NCI-H446 (cell line): ENCODE measurements at places on chromosomes 7 and 10.

DNA sequence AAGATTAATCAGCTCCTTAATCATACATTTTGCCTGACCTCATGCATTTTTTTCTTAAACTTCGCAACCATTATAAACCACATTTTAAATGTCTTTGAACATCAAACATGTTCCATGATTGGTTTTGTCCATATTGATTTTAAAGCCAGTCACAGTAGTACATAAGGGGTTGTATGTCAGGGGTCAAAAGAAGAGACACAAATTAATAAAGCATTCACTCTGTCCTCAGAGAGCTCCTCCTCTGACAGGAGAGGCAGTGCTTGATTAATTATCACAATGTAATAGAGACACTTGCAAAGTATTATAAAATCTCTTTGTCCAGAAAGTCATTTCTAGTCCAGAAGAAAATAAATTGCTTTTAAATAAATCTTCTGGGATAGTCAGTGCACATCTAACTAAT lies 195.5 kb downstream of the MAGI2 start:
- DNase-seq: no peak

DNA sequence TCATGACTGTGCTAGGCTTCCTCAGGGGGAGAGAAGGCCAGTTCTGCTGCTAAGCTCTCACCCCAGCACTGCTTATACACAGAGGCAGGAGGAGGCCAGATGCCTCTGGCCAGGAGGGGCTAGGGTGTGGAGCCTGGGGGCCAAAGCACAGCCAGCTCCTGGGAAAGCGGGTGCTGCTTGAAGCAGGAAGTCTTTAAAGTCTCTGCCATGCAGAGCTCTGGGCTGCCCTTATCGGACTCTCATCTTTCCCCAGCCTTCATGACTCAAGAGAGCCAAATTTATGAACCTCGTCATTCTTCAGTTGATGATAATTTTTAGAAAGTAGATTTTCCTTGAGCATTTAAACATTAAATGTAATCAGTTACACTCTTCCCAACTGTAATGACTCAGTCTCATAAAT lies 11.2 kb upstream of the TSPAN14 start:
- DNase-seq: no peak

- no peak for DNase-seq
Measured at GRCh38 chr7:78311181-78311580, 512.6 kb downstream of the PHTF2 start.

DNA sequence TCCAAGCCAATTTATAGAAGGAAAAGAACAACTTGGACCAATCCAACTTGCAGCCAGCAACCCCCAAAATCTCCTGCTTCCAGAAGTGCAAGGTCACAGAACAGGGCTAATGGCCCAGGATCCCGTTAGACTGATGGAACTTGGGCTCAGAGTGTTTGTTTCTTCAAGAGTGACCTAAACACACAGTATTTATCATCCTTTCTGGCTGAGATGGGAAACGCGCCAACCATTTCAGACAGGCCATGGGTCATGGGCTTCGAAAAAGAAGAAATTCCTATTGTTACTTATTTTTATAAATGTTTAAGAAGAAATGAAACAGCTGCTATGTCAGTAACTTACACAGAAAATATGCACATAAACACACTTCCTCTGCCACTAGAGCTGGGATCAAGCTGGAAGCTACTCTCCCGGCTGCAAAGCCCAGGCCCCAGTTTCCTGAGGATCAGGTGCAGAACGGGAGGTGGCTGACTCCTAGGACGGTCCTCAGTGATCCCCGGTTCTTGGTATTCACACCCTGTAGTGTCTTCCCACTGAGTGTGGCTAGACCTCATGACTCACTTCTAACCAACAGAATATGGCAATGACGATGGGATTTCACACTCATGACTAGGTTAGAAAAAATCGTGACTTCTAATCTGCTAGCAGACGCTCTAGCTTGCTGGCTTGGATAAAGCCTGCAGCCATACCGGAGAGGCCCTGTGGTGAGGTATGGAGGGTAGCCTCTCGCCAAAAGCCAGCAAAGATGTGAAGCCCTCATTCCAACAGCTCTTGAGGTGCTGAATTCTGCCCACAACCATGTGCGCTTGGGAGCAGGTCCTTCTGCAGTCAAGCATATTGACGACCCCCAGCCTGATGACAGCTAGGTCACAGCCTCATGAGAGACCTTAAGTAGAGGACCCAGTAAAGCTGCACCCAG lies 60.2 kb downstream of the CHST15 start:
- DNase-seq: no peak

- peak; percentile 27 for DNase-seq
Measured at GRCh38 chr7:67019562-67020390, 23.1 kb downstream of the TYW1 start.

DNA sequence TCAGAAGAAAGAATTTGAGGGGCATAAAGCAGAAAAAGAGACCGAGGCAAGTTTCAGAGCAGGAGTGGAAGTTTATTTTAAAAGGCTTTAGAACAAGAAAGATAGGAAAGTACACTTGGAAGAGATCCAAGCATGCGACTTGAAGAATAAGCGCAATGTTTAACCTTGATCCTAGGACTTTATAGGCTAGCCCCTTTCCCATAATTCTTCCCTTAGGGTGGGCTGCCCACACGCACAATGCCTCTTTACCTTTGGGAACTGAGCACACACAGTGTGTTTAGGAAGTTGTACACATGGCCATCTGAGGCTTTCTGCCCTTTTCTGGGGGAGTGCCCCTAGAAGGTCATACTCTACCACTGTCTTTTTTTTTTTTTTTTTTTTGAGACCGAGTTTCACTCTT lies 11.2 kb upstream of the GSTO1 start:
- DNase-seq: no peak

- no peak for DNase-seq
Measured at GRCh38 chr7:135159359-135160085, 11.0 kb downstream of the CYREN start.

DNA sequence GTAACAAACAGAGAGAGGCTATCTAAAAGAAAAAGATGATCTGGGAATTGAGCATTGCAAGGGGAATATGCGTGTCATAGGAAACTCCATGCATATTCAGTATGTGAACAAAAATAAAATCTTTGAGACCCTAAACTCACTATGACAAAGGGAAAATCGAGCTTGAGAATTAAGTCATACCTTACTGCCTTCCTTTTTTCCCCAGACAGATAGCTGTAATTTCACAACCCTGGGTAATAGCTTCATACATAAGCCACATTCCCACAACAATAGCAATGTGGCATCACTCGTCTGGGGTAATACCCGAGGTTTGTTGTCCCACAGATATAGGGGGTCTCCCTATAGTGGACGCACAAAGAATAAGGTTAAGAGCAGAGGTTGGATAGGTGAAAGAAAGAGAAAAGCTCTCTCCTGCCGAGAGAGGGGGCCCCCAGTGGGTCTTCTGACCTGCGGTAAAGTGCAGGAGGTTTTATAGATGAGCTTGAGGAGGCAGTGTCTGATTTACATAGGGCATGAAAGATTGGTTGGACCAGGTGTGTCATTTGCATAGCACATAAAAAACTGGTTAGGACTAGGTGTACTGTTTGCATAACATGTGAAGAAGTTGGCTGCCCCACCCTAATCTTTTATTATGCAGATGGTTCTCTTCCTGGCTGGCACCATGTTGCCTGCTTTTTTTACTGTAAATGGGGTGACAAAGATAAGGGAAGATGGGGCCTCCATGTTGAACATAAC lies 11.6 kb downstream of the CYP3A43 start:
- no peak for DNase-seq

DNA sequence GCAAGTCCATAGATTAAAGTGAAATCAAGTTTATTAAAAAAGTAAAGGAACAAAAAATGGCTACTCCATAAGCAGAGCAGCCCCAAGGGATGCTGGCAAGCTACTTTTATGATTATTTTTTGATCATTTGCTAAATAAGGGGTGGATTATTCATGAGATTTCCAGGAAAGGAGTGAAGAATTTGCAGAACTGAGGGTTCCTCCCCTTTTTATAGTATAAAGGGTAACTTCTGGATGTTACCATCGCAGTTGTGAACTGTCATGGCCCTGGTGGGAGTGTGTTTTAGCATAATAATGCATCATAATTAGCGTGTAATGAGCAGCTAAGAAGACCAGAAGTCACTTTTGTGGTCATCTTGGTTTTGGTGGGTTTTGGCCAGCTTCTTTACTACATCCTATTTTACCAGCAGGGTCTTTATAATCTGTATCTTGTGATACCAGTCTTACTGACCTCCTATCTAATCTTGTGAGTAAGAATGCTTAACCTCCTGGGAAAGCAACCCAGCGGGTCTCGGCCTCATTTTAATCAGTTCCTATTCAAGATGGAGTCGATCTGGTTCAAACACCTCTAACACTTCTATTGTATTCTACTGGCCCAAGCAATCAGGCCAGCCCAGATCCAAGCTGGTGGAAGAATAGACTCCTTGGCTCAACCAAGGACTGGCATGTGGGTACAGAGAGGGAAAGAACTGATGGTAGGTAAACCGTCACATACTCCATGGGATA lies 87.9 kb upstream of the NPSR1 start:
- DNase-seq: no peak

DNA sequence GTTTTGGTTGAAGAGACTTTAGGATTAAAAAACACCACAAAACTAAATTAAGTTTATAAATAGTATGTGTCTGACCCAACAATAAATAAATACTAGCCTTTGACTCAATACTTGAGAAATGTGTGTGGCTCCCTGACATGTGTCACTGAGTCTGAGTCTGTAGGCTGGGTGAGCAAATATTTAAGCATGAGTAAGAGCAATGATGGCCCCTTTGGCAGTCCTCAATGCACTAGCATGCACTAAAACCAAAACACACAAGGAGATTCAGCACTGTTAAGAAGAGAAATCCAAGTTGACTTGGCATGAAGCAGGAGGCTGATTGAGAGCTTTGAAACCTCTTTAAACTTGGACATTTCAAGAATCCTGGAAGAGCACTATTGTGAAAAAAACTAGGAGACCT lies 37.1 kb downstream of the CCDC71L start:
- no peak for DNase-seq

- peak; percentile 0 for DNase-seq
Measured at GRCh38 chr10:54133203-54133602, 667.8 kb downstream of the PCDH15 start.

DNA sequence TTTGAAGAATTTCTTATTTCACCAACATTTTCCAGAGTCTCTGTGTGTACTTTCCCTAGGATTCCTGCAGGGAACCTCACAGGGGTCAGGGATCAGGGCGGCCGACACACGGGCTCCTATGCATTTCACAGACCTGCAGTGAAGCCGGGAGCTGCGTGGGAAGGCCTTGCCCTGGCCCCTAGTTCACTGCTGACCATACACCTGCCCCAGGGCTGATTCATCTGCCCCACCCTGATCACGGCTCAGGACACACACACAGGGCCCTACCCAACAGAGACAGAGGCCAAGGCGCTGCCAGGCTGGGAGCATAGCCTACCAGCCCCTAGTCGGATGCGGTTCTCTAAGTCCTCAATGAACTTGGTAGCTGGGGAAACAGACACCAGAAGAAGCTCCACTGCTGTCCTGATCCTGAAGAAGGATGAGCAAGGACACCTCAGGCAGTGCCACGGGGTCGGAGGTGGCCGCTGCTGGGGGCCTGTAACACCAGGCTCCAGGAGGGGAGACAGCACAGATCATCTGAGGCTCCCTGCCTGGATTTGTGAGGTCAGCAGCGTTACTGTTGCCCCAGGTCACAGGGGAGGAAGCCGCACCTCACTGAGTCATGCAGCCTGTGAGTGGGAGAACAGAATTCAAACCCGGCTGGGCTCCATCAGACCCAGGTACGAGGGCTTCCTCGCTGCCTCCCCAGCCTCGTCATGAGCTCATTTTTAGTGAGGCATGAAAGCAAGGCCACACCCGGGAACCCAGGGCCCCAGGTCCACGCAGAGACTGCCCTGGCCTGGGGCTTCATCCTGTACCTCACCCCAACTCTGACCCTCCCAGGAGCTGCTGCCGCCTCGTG lies 278.8 kb upstream of the PPP2R2D start:
- DNase-seq: no peak

DNA sequence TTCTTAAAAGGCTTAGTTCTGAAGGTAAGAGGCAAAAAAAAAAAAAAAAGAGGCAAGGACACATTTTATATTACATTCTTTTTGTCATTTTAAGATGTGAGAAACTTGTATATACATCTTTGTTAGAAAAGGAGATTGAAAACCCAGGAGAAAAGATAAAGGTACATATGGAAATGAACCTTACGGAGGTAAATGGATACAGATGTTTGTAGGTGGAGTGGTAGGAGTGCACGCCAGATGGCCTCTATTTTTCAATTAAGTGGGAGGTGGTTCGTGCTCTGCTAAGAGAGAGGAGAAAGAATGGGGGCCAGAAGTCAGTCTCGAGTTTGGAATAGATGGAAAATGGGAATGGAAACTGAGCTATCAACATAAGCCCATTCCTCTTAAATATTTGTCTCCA lies 622.5 kb upstream of the GHITM start:
- DNase-seq: no peak

DNA sequence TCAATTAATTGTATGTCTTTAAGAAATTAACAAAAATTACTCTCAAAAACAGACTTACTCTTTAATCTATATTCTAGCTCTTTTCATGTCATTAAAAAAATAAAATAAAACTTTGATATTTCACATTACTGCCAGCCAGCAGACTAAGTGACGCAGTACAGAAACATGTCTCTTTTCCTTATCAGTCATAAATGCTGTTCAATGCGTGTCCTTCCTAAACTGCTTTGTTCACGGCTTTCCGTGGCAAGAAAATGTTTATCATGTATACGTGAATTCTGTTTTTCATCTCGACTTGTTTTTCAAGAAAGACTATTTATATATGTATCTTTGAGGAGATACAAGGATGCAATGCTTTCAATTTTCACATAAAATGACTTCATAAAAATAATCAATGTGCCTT lies 182.4 kb downstream of the DOCK4 start:
- DNase-seq: no peak

DNA sequence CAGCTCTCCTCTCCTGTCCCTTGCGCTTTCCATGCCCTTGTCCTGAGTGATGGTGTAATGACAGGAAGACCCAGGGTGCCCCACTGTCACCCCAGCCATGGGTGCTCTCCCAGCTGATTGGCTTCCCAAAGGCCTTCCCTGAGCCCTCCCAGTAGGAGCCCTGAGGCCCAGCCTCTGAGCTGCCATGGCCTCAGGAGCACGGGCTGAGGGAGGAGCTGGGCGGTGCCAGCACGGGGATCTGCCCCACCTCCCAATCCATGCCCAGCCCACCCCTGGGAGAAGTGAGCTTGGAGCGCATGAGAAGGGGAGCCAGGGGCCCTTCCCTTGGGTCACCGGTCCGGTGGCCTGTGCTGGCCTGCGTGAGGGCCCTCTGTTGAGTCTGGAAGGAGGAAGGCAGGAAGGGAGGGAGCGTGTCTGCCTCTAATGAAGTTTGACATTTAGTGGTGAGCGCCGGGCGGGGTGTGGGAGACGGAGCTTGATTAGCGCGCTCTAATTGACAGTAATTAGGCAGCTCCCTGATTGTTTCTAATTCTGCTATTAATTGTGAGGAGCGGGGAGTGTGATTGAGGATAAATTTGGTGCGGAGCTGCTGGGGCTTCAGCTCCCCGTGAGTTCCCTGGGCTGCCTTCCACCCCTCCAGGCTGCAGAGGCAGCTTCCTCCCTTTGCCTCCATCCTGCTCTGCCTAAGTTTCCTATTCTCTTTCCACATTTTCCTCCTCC lies 28.3 kb downstream of the GBX1 start:
- DNase-seq: no peak
